ENCODE measurements at places on chromosomes 2 and 18.

- DNase-seq = no peak
Measured at GRCh38 chr2:177598326-177599138, 206.0 kb downstream of the AGPS start.

DNA sequence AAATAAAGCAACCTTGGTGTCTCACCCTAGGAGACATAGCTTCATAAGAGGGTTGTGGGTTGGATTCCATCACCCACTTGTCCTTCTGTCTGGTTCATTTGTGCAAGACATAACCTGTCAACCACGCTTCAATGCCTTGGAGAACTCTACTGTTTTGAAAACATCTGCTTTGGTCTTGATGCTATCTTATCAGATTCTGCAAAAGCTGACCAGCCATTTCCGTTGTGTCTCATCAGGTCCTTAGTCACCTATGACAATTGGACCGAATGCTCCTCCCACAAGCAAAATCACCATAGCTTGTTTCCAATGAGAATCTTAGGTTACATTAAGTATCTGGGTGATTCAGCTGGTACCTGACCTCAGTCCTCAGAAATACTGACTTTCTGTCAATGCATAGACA, 35.4 kb downstream of the STAT4 start:
- peak; percentile 27 for DNase-seq

DNA sequence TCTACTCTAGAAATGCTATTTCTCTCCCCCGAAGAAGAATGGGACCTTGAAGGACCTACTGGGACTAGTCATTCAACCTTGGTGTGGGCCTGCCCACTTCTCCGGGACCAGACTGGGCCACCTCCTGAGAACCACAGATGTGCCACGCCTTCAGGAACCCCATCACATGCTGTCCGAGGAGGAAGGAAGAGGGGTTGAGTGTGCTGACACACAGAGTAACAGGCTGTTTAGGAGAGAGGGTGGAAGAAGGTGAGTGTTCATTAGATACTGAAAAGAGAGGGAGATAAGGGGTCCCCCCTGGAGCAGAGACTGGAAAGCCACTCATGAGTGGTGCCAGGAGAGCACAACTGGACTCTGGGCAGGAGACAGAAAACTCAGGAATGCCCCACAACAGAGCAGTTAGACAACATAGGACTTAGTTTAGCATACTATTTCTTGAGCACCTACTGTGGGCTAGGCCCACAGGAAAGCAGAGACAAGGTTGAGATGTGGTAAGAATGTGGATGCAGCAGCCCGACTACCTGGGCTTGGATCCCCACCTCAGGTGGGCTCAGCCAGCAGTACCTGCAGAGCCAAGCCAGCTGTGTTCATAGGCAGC, 286.4 kb upstream of the NCKAP5 start:
- DNase-seq = no peak

GRCh38 chr2:233209533-233210171, 41.8 kb upstream of the ATG16L1 start:
- DNase-seq = no peak

DNA sequence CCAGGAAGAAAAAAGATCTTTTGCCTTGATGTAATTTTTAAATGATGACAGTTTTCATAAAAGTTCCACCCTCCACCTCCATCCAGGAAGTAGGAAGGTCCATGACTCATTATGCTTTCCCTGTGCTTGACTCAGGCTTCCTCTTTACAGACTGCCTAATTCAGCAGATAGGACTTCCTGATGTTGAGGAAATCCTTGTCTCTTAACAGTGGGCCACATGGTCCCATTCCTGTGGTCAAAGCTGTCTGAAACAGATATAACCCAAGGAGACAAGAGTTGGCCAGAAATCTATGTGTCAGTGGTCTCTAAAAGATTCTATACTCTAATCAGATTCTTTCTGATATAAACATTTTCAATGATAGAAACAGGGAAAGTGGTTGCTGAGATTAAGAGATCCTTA, 119.1 kb downstream of the BAZ2B start:
- no peak for DNase-seq

DNA sequence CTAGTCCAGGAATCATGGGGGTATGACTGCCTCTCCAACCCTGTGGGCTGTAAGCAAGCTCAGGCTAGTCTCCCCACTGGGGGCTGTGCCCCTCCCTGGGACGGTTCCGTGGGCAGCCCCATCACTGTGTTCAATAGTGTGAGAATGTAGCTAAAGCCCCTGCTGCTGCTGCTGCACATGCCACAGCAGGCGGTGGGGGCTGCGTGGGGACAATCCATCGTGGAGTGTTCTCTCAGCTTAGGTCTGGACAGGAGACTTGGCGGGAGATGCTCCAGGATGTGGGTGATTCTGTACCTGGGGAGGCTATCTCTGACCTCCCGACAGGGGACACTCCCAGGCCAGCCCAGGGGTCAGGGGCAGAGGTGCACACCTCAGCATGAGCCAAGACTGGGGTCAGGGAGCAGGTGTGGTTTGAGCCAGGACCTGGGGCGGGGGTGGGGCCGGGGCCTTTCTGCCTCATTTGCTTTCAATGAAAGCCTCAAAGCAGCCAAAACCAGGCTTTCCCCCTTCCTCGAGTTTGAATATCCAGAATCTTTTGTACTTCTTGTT, 10.2 kb downstream of the PKDCC start:
- no peak for DNase-seq

GRCh38 chr2:102235491-102235890, 48.7 kb downstream of the IL1RL2 start:
- DNase-seq = no peak

GRCh38 chr18:70354771-70355170, 65.9 kb downstream of the SOCS6 start:
- DNase-seq = no peak

DNA sequence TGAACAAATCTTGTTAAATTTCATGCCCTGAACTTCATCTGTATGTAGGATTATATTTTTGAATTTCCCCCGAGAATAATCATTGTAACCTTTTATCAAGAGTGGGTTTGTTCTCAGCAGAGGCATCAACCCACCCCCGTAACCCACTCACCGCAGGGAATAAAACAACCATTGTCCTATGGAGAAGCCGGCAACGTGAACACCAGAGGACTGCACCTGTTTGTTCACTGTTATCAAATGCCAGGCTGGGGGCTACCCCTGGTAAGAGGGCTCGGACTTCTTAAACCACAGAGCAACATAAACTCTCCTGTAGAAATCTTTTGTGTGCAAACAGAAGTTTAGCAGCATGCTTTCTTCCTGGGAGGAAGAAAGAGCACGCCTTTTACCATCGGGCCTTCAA, 610.4 kb downstream of the ERBB4 start:
- no peak for DNase-seq

GRCh38 chr2:152062125-152063091, 36.4 kb downstream of the CACNB4 start:
- DNase-seq = no peak

GRCh38 chr2:242064364-242065250, 195.1 kb downstream of the RTP5 start:
- DNase-seq = no peak

DNA sequence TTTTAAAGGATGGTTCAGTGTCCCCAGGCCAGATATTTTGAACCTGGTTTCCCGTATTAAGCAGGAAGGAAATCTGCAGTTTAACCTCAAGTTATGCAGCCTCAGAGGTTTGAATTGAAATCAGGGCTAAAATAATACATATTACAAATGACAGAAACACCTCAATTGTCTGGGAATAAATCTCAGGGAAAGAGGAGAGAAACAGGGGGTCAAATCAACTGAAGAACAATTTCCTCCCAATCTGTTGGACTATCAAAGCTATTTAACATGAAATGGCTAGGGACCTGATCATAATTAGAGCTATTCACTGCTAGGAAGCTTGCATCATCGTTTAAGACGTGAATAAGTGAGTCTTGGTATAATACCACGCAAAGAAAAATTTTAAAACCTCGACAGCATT, 150.0 kb upstream of the ARHGAP28 start:
- no peak for DNase-seq

DNA sequence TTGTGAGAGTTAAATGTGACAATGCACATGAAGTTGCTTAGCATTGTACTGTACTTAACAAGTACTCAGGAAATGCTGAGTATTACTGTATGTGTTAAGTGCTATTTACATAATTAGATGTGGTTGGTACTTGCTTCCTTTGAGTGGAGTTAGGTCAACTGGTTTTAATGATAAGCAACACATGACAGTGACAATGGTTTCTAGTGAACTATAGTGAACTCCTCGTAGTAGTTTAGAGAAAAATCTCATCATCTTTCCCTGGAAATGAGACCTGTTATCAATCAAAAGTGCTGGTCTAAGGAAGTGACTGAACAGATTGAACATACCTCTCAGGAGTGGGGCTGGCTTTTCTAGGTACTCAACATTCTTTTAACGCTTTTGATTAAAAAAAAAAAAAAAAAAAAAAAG, 29.2 kb upstream of the ZDBF2 start:
- DNase-seq = no peak

GRCh38 chr18:48412339-48412929, 3.3 kb upstream of the ZBTB7C start:
- DNase-seq = no peak

GRCh38 chr2:85588236-85588635, 4.0 kb downstream of the VAMP5 start:
- no peak for DNase-seq

DNA sequence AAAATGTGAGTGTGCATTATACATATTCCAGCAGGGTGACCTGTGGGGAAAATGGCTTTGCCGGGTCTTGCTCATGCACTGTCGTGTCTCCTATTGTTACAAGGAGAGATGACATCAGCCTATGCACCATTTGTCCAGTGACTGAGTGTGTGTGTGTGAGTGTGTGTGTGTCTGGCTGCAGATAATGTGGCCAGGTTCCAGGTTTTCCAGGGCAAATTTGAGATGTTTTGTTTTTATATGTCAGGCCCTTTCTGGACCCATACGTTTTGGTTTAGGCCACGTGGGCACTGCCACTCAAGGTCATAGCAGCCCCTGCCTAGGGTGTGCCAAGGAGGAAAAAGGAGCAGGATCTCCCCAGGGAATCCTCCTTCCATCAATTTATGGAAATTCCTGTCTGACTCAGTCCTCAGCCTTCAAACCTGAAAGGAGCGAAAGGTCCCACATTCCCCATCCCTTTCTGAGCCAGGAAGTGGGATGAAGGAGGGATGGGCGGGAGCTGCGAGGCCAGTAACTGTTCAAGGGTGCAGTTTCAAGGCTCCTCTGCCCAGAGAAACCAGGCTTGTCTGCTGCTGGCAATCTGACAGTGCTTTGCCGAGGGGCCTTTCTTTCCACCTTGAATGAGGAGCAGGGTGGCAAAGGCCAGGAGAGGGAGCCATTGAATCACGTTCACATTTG, 93.0 kb upstream of the SMAD2 start:
- DNase-seq = no peak

GRCh38 chr2:61742955-61743354, 110.9 kb downstream of the FAM161A start:
- DNase-seq = no peak

DNA sequence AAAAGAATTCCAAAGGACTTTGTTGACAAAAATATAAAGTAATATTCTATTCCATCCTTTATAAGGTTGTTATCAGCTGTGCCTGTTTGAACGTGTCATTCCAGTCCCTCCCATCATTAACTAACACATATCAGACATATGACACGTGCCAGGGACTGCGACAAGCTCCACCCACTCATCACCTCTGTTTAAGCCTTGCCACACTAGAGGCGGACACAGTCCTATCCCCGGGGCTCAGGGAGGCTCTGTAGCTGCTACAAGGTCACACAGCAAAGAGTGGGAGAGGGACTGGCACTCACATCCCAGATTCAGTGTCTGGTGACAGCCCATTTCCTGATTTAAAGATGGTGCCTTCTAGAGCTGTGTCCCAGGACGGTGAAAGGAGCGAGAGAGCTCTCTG, 30.0 kb downstream of the TBC1D8 start:
- DNase-seq = no peak

DNA sequence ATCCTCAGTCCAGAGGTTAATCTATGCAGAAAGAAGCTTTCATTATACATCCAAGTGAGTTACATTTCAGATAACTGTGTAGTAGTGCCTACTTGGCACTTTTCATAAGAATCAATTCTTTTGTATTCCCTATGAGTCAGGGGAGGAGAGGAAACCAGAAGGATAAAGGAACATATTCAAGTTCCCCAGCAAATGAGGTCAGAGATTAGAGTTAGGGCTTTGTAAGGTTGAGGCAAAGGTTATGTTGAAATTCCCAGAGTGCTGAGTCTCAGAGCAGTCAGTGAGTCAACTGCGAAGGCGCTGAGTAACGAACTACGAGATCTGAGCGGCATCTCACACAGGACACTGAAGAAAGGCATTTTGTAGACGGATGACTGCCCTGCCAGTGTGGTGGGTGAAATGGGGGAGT, 25.1 kb upstream of the ME2 start:
- DNase-seq = no peak

DNA sequence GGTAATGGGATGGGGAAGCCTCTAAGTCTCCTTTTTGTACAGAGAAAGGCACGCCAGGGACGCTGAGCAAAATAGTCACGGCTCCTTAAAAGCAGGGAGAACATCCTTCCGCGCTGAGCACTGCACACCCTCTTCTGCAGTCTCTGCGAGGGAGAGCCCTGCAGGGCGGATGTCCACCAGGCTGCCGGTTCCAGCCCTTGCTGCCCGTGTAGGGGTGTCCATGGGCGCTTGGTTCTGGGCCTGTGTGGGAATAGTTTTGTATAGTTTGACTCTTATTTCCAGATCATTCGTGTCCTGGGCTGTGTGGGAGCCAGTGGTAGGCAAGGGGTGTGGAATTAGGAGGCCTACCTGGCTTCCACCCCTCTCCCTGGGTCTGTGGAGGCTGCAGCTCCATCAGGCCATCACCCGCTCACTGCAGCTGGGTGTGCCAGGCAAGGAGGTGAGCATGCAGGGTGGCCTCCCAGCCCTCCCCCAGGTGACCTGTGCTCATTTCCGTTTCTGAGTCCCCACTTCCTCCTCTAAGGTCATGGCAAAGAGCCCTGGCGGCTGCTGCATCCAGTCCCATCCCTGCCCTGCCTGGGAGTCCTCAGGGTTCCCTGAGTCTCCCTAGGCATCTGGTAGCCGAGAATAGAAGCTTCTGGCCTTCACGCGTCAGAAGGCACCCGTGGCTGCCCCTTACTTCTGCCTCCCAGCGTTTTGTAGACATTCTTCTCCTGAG, 202.6 kb downstream of the LDLRAD4 start:
- DNase-seq = no peak

GRCh38 chr2:118723394-118723793, 124.1 kb downstream of the EN1 start:
- DNase-seq = no peak

GRCh38 chr2:33067598-33067997, 120.8 kb downstream of the LTBP1 start:
- no peak for DNase-seq

- no peak for DNase-seq
Measured at GRCh38 chr2:10584843-10585475, 104.8 kb downstream of the NOL10 start.

GRCh38 chr2:161954103-161954502, 119.9 kb downstream of the DPP4 start:
- no peak for DNase-seq

- DNase-seq = no peak
Measured at GRCh38 chr2:155100261-155100660, 401.8 kb downstream of the KCNJ3 start.

DNA sequence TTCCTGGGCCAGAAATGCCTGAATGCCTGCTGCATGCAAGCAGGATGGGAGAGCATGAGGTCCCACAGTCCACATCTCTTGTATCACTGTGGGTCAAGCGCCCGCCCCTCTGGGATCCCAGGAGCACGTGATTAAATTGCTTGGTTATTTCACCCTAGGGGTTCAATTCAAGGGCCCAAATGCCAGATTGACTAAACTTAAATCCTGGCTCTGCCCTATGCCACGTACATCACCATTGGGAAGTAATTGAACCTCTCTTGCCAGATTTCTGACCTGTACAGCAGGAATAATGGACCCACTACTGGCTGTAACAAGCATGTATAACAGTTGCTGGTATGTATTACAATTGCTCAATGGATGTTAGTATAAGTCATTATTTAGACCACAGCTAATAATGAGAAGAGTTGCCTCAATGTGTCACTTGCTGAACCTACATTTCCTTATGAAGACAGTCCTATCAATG, 19.9 kb downstream of the FHL2 start:
- DNase-seq = no peak

All from stimulated activated CD8-positive, alpha-beta memory T cell treated with anti-CD3 and anti-CD28 coated beads, Interleukin-4, amount 100 ng/mL, for 1 hour (primary cell).